Stimulated activated CD8-positive, alpha-beta memory T cell treated with anti-CD3 and anti-CD28 coated beads, Interleukin-4, amount 100 ng/mL, for 1 hour (primary cell): ENCODE measurements at places on chromosomes 1 and 21.

GRCh38 chr1:199279872-199280645 lies 641.2 kb downstream of the PTPRC start:
- DNase-seq = no peak

- no peak for DNase-seq
These were observed 527.5 kb upstream of the DAB1 start for GRCh38 chr1:57951390-57951789.

- no peak for DNase-seq
These were observed 81.3 kb downstream of the UROD start for GRCh38 chr1:45093334-45093733.

- no peak for DNase-seq
These were observed 34.8 kb downstream of the CD34 start for GRCh38 chr1:207876131-207876530.

- no peak for DNase-seq
These were observed 315.4 kb downstream of the DSCAM start for GRCh38 chr21:40531431-40532110.

GRCh38 chr1:226633541-226634165 lies 85.1 kb downstream of the STUM start:
- DNase-seq = no peak

DNA sequence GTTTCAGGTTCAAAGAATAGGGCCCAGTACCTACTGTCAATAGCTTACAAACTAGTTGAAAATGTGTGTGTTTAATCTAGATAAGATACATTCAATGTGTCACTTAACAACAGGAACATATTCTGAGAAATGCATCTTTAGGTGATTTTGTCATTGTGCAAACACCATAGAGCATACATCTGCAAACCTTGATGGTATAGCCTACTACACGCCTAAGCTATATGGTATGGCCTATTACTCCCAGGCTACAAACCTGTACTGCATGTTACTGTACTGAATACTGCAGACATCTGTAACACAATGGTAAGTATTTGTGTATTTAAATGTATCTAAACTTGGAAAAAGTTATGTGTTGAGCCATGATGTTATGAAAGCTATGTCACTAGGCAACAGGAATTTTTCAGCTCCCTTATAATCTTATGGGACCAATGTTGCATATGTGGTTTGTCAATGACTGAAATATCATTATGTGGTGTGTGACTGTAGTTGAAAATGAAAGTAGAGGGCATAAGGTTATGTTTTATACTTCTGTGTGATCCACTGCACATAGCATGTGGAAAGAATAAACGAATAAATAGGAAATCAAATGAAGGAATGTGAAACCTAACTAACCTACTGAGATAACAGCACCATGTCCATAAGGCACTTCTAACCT lies 129.0 kb upstream of the CAMK1G start:
- no peak for DNase-seq

DNA sequence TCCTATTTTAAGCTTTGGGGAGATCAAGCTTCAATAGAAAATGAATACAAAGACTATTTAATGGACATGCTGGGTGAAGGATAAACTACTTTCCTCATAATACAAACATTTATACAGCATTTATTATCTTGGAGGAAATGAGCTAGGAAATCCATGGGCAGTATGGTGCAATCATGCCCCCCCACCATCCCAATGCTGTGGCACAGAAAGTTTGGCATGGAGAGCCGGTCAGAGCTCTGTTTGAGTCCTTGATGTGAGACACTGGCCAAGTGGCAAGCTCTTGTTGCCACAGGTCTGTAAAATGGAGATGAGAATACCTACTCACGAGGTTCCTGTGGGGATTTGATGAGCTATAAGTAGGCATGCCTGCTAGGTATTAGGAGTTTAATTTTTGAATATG lies 120.6 kb downstream of the MAB21L3 start:
- no peak for DNase-seq

DNA sequence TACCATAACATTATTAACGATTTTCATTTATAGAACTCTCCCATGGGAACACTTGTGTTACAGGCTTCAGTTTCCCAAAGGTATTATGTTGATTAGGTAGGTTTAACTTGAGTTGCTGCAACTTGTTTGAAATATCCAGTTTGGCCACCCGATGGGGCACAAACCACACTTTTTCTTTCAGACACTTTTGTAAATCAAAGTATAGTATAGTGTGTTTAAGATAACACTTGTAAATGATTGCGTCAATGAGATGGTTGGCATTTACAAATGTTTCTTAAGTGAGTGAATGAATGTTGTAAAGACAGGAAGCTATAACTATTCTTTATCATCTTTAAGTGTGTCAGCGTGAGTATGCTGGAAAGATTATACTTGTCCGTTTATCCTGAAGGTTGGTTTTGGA lies 4.3 kb downstream of the XPR1 start:
- no peak for DNase-seq

DNA sequence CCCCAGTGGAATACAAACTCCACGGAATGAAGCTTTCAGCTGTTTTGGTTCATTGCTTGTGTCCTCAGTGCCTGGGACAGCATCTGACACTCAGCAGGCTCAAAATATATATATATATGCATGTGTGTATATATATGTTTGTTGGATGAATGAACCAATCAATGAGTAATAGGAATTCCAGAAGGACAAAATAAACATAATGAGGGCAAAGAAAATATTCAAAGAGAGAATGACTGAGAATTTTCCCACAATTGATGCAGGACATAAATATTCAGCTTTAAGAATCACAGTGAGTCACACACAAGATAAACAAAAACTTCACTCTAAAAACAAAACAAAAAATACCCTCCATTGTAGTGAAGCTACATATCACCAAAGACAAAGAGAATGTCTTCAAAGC lies 64.0 kb downstream of the CHD5 start:
- DNase-seq = no peak

DNA sequence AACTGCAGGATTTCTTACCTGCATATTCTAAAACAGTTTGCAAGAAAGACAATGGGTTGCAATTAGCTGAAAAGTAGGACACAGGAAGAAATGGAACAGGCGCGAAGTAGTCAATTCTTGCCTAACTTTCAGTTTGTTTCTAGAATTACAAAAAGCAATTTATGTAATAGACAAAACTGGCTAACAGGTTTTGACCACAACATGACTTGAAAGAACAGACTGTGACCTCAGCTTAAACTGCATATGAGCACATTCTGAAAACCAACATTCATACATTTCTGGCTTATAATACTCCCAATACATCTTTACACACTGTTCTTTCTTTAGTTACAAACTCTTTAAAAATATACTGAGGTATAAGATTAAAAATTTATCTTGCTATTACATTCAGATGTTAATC lies 405.9 kb upstream of the B3GALT2 start:
- DNase-seq = no peak

DNA sequence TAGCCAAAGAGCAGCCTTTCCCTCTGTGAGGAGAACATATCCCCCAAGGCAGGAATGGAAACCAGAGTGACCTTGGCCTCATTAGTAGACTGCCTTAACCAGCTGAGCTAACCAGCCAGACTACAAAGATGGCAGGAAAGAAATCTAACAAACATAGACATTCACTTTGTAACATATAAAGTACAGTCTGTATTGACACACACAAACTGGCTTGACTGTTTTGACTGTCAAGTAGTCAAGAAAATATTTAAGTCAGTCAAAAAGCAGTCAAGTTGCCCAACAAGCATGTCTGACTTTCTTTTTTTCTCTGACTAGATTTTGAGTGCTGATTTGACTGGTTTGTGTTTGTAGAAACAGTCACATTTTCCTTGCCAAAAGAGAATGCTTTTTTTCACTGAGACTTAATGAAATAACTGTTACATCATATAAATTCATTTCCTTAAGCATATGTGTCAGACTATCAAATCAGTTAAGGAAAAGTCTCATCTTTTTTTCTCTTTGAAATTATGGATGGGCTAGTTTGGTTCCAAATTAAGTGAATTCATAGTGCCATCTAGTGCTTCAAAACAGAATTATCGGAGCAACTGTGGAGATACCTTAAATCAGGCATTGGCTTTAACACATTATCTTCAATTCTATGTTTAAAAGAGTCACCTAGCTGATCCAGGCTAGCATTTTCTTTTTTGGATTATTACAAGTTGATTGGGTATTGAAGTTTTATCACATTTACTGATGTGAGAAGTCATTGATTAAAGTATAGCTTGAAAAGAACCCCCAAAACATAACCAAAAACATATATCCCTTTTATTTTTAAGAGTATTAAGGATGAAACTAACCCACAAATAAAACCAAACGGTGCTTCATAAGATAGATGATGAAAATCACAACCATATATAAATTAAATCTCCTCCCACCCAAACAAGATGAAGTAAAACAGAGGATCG lies 75.0 kb downstream of the ATP6V1G3 start:
- no peak for DNase-seq

DNA sequence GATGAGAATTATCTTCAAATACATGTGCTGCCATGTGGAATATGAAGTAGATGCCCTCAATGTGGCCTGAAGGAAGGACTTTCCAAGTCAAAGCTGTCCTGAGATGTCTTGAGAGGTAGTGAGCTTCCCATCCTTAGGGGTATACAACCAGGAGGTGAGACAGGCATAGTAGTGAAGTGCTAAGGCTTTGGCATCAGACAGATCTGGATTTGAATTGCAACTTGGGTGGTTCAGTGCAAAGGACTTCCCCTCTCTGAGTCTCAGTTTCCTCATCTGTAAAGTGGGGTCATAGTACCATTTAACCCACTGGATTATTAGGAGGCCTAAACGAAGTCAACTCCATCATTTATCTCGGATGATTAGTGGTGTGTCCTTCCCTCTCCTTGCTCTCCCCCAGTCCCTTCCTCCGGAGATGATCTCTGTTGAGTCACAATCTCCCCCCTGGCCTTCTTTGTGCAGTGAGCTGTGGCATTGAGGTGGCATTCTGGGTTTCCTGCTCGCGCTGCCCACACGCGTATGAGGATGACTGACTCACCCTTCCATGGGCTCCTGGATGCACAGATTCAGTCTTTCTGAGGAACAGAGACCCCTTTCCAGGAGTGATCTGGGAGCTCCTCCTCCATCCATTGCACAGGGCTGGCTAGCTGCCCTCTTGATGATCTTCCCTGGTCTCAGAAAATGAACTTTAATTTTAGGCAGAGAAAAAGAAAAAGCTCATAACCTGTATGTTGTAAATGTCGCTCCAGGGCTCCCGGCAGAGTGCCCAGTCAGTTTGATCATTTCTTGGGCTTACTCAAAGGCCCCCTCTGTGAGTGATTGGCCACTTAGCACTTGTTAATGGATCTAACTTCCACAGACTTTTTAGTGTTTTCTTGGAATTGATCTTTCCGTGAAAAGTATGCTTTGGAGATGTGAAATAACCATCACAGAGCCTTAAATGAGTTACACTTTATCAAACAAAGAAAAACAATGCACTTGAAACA lies 354.6 kb downstream of the PTPRU start:
- DNase-seq = no peak

GRCh38 chr1:205343431-205344065 lies 13.2 kb downstream of the KLHDC8A start:
- DNase-seq = no peak

GRCh38 chr1:53274541-53275185 lies 36.3 kb upstream of the MAGOH start:
- no peak for DNase-seq

- no peak for DNase-seq
These were observed 522 bp downstream of the RC3H1 start for GRCh38 chr1:174021591-174022079.

DNA sequence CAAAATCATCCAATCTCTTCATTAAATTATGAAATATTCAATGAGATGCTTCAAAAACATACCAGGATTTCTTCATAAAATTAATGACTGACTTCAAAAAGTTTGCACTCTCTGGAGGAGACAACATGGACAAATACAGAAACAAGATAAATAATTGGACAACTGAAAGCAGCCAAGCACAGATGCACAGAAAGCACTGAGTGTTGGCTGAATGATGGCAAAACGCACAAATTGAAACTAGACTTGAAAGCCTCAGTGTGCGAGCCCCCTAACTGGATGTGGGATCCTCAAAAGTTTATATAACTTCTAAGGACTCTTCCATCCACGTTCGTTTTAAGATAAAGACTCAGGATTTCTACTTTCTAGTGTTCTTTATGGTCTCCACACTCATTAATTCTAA lies 27.9 kb downstream of the RGS18 start:
- DNase-seq = no peak

GRCh38 chr1:151196292-151196800 lies 2.0 kb upstream of the PIP5K1A start:
- no peak for DNase-seq

DNA sequence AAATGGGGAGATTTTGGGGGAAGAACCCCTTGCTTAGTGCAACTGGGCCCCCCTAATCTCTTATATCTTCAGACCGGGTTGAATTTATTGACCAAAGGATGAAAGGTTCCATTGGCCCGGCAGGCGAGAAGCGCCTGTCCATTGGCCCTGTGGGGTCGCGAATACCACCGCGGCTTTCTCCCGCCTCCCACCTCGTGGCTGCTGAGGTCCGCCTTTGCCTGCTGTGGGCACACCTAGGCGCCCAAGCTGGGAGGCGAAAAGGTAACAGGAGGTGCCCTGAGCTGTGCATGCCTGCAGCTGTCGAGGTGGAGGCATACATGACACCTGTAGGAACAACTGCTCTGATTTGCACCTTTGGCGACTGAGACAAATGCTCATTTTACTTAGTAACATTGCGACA lies 21.1 kb upstream of the FLG2 start:
- no peak for DNase-seq

- no peak for DNase-seq
These were observed 10.1 kb upstream of the ZBTB8B start for GRCh38 chr1:32454726-32455125.

- no peak for DNase-seq
These were observed 1.8 kb upstream of the DMBX1 start for GRCh38 chr1:46487818-46488218.

GRCh38 chr1:75265792-75266191 lies 131.6 kb downstream of the LHX8 start:
- DNase-seq = no peak

DNA sequence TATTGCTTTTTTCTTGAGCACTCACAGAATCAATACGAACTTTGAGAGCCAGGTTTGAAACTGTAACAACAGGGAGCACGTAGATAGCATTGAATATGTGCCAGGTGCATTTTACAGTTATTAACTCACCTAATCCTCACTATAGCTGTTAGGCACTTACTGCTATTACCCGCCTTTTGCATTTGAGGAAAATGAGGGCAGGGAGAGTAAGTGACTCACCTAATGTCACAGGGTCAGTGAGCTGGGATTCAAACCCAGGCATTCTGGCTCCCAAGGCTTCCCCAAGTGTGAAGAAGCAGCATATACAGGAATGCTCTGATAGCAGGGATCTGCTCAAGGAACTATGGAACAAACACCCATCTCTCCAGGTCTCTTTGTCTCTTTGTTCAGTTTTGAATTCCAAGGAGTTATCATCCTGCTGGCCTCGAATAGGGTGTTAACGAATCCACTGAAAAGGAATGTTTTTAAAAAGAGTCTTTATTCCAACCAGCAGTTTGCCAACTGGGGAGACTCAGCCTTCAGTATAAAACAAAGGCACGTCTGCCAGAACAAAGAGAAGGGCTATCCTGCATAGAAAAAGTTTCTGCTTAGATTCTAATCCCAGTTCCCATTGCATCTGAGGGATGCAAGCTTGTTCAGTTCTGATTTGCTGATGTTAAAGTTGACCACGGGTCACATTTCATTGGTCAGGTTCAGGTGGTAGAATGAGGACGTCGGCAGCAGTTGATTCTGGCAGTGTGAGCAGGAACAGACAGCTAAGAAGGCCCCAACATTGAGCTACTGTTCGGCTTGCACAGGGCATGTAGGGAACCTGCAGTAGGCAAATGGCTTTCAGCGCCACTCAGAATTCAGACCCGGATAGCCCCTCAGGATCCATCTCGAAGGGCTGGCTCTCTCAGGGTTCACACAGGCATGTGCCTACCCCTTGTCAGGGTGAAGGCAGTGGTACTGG lies 22.1 kb downstream of the TRIM67 start:
- DNase-seq = no peak
